ENCODE measurements at places on chromosomes 7 and 10.

DNA sequence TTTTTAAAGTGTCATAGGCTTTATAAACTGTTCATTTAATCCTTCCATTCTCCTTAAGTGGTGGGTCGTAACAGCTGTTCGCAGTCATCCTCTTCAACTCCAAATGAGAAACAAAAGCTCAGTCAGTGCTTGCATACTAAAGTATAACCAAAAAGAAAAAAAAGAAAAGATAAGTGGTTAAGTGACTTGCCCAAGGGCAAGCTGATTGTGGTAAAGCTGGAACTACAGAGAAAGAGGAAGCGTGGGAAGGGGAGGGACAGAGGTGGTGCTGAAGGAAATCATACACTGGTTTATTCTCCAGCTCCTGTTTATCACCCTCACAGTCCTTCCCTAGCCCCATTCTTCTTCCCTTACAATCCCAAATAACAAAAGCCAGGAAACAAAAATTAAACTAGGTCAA, 29.6 kb downstream of the IDE start:
- DNase-seq, result no peak

DNA sequence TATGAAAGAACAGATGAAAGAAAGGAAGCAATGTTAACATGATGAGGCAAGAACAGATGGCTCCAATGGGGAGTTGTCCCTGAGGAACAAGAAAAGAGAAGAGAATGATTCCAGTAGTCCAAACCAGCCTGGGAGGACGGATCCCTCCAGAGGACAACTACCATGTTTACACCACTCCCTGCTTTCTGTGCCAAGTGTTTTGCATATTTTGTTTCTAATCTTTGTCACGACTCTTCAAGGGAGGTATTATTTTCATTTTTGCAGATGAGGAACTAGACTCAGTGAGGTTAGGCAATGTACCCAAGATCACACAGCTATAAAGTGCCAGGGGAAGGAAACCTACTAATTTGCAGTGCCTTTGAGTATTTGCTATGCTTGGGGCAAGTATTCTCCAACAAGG, 116.2 kb downstream of the PARP12 start:
- no peak for DNase-seq

- no peak for DNase-seq
These were observed 1494.9 kb upstream of the LRRTM3 start for GRCh38 chr10:65430979-65431378.

DNA sequence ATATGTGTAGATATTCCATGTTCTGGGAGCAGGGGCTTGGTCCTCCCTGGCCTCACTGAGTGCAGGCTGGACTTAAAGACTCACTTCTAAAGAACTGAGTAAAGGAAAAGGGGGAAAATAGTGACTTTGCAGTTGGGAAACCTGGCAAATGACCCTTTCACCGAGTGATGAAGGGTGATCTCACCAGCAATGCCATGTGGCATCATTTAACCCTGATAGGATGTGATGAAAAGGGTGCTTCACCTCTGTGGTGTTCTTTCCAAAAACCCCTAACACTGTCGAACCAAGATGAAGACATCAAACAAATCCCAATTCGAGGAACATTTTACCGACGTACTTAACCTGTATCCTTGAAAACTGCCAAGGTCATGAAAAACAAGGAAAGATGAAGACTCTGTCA, 71.9 kb downstream of the AOAH start:
- DNase-seq, result no peak

- no peak for DNase-seq
These were observed 8.2 kb downstream of the PRXL2A start for GRCh38 chr10:80416479-80417098.

DNA sequence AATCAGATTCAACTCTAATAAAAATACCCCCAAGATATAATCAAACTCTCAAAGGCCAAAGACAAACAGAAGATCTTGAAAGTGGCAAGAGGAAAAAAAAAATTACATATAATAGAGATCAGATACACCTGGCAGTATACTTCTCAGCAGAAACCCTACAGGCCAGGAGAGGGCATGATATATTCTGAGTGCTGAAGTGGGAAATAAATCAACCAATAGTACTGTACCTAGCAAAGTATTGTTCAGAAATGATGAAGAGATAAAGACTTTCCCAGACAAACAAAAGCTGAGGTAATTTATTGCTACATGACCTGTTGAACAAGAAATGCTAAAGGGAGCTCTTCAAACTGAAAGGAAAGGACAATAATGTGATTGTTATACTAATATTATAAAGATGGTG, 291.9 kb downstream of the SH2D4B start:
- no peak for DNase-seq

All from activated naive CD4-positive, alpha-beta T cell (primary cell).